Activated CD4-positive, alpha-beta T cell treated with anti-CD3 and anti-CD28 coated beads, Interleukin-2, Interleukin-4, amounts not matched to agents 100 ng/mL and 50 ng/mL, durations not matched to agents 16 hours and 8 hours (primary cell): ENCODE measurements at places on chromosomes 4 and X.
A peak's percentile ranks its signal among the peaks of the same experiment; 100 is the strongest.

- DNase-seq = peak; percentile 38
These were observed 56.7 kb upstream of the COL25A1 start for GRCh38 chr4:109359040-109359646.

DNA sequence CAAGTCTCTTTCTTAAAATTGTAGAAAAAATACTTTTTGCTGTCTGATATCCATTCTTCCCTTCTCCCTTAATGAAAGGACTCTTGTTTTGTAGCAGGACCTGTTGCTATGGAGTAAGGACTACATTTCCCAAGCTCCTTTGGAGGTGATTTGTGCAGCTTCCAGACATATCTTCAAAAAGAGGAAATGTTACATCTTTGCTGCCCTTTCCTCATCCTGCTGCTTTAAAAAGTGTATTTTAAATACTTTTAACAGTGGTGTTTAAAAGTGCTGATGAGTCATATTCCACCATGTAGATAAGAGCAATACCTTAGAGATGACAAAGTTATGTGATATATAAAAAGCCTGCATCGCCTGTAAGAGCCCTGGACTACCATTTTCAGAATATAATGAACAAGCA lies 98.7 kb downstream of the CFAP299 start:
- no peak for DNase-seq

DNA sequence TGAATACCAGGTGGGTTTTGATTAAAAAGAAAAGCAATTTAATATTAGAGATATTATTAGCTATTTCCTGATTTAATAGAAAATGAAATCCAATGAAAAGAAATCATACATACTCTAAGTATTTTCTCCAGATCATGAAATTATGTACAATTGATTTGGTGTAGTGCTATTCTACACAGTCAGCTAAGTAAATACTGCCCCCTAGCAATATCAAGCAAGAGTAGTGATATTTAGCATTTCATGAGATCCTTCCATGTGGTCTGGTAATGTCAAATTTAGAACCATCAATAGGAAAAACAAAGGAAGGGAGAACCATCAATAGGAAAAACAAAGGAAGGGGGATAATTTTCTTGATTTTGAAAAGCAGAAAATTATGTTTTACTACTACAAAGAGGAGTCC lies 114.6 kb downstream of the TBCK start:
- no peak for DNase-seq

- DNase-seq = no peak
These were observed 712.4 kb downstream of the IL1RAPL1 start for GRCh38 chrX:29299684-29300083.

DNA sequence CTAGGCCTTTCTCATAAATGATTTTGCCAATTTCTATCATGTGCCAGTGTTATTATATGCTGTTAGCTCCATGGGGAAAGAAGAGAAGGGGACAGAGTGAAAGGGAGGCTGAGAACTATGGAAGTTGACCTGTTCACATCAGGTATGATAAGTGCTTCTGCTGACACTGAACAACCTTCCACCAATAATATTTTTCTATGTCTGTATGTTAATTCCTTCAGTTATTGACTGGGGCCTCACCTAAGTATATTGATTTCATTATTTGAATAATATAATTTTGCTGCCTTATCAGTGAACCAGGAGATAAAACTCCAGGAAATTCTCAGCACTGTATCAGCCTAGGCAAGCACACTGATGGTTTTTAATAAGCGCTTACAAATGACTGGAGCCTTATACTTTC lies 262.8 kb downstream of the SNCA start:
- DNase-seq = no peak

- no peak for DNase-seq
These were observed 59.3 kb downstream of the AREG start for GRCh38 chr4:74504212-74504611.
